ENCODE measurements at places on chromosomes 2 and 18.

DNA sequence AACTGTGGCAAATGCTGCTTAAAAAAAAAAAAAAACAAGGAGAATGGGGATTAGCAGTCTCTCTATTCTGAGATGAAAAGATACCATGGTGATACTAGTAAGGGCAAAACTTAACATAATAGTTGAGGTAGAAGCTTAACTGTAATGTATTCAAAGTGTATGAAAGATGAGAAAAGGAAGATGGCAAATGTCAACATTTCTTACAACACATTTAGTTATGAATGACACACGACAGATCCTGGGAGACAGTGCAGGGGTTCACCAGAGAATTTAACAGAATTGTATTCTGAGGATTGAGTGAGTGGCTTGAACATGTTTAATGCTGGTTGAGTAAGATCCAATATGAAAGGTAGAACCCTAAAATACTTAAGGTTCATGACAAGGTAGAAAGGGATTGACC lies 52.7 kb downstream of the CUL3 start:
- no peak for DNase-seq

- DNase-seq = no peak
These were observed 188.2 kb downstream of the PRKCE start for GRCh38 chr2:45839508-45840251.

DNA sequence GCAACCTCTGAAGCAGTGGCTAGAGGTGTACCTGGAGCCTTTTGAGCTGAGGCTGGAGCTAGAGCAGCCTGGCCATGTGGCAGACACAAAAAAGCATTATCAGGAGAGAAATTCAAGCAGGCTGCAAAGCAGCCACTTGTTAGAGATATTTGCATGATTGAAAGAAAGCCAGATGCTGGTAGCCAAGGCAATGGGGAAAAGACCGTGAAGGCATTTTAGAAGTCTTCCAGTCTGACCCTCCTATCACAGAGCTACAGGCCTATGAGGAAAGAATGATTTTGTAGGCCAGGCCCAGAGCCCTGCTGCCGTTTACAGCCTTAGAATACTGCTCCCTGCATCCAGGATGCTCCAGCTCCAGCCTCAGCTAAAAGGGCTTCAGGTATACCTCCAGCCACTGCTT lies 41.4 kb upstream of the TNP1 start:
- no peak for DNase-seq

DNA sequence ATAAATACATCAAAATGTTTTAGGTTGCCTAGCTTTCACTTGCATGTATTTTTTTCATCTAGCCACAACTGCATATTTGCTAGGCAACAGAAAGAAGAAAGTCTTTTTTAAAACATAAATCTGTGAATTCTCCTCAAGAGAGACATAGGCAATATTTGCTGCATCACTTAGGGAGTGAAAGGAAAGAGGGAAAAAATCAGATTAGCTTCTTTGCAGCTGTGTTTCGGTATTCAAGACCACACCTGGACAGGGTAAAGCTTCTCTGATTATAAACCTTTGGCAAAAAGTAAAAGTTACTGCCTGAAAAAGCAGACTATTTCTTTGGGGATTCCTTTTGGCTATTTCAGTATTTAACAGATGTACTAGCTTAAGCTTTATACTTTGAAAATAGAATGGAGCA lies 280.9 kb upstream of the ZSWIM2 start:
- no peak for DNase-seq
